SK-N-SH treated with all-trans-retinoic acid at 6 μM for 48 hours (cell line): ENCODE measurements at places on chromosomes 1 and 21.

GRCh38 chr1:203512848-203513584 lies 19.1 kb downstream of the OPTC start:
- ATAC-seq = peak; percentile 91

DNA sequence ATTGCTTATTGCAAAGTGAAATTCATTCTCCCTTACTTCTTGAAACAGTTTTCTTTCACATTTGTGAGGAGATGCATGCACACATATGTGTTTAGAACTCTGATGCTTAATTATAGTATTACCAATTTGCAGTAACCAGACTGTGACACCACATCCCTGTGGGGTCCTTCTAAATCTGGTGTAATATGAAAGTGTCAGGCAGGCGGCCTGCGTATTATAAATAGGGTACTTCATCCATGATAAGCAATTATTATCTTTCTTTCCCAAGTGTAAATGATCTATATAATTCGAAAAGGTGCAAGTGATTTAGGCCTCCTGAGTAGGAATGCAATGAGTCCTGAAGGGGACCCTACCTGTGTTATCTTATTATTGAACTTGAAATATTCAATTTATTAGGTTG lies 876 bp downstream of the EFCAB7 start:
- no peak for ATAC-seq

GRCh38 chr1:9262096-9262986 lies 27.8 kb downstream of the H6PD start:
- ATAC-seq = no peak

GRCh38 chr1:112140743-112141142 lies 151.3 kb upstream of the KCND3 start:
- ATAC-seq = no peak

GRCh38 chr1:53987880-53988279 lies 30.1 kb downstream of the LDLRAD1 start:
- ATAC-seq = no peak

DNA sequence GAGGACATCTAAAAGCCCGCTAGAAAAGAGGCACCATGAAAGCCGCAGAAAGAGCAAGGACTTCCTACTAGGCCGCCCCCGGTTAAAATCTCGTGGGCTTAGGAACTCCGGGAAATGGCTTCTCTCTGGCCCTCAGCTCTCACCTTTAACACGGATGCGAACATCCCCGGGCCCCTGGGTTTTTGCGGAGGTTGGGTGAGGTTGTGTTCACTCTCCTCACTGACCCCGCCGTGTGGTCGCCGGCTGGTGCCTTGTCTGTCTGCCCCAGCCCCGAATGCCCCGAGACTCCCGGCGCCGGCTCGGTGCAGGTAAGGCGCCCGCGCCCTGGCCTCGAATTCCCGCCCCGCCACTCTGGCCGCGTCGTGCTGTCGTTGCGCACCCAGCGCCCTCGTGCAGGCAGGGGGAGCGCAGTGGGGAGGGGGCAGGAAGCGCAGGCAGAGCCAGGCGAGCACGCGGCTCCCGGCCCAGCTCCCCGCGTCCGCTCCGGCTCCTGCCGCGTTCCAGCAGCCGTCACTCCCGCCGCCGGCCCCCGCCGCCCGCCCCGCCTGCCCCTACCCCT lies at the start of gene SHISAL2A:
SHISAL2A (plus strand) TSS at position 437 of the 559 bp plus-strand sequence. CDS start 326 bp downstream, outside the sequence.
- ATAC-seq = peak; percentile 48

- no peak for ATAC-seq
Observed at GRCh38 chr1:200904772-200905171, 10.1 kb downstream of the INAVA start.

- ATAC-seq = no peak
Observed at GRCh38 chr1:57848406-57848805, 424.5 kb upstream of the DAB1 start.

DNA sequence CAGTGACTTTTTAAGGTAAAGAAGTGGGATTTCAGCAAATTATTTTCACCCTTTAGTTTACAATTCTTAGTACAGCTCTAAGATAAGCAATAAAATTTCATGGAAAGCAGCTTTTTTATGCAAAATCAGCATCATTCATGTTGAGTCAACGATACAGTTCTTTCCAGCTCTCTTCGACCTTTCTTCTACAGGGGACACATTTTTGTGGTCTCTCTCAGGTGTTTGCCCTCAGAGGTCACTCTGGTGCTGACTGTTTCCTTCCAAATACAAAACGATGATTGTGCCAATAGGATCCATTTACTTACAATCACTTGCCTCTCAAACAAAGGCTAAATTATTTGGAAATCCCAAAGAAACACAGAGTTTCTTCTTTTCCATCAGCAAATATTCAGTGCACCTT lies 51.0 kb downstream of the PSMG1 start:
- ATAC-seq = no peak

DNA sequence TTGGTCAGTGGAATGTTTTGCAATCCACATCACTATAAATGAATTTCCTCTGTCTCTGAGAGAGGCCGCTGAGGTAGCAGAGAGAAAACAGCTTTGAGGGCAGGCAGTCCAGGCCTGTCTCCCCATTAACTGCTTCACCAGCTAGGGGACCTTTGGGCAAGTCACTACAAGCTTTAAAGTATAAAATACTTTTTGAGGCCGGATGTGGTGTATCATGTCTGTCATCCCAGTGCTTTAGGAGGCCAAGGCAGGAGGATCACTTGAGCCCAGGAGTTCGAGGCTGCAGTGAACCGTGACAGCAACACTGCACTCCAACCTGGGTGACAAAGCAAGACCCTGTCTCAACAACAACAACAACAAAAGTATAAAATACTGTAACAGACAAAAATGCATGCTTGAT lies 6.4 kb downstream of the IL6R start:
- no peak for ATAC-seq

- no peak for ATAC-seq
Observed at GRCh38 chr1:212728606-212729005, 29.0 kb upstream of the BATF3 start.

DNA sequence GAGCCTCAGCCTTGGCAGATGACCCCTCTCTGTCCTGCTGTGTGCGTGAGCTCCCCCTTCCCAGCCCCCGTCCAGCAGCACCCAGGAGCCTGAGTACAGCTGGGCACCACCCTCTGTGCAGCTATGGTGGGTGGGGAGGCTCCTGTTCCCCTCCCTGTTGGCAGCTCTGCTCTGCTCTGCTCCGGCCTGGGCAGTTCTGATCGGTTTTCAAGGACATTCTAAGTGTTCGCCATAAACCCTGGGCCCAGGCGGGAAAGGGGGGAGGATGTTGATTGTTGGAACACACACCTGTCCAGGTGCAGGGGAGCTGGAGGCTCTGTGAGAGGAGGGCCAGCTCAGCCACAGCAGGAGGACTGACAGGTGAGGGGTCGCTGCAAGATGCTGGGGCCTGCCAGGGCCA lies at the start of gene CLCNKB:
CLCNKB (plus strand) TSS at position 262 of the 400 bp plus-strand sequence. CDS start 711 bp downstream, outside the sequence.
- ATAC-seq = no peak

DNA sequence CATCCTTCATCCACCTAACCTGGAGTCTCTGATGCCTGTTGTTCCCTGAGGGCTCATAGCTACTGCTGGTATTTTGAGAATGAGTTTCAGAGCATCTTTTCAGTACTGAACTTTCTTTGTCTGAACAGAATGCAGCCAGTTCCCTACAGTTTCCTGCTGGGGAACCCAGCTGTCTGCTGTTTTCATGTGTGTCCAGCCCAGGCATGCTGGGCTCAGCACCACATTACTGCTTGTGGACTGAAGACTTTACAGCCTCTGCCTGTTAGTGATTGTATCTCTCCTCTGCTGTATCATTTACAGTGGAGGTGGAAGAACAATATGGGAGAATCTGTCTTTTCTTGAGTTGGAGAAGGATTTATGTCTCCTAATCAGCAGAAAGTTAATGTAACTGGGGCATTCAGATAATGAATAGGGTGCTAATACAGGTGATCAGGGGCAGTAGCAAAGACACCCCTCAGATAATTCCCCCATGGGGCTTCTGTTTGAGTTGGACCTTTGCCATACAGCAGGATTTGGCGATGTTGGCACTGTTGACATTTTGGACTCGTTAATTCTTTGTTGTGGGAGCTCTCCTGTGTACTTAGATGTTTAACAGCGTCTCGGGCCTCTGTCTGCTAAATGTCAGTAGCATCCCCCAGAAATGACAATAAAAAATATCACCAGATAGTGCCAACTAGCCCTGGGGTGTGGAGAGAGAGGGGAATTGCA lies 207.7 kb downstream of the HHAT start:
- peak; percentile 59 for ATAC-seq
